ENCODE measurements at places on chromosomes 1 and 21.

GRCh38 chr1:212228076-212228475 is 57.1 kb upstream of the PPP2R5A start:
- no peaks in the 10 kb centered on the region for H3K36me3 ChIP-seq
- H3K27ac ChIP-seq: no peak overlapping the region
- no peaks in the 10 kb centered on the region for H3K4me1 ChIP-seq
- DNase-seq: no peak

GRCh38 chr1:211474451-211474850 is 17.5 kb downstream of the RD3 start:
- no peak for DNase-seq
- H3K27ac ChIP-seq: no peak overlapping the region
- no peaks in the 10 kb centered on the region for H3K4me1 ChIP-seq
- H3K4me3 ChIP-seq: no peak overlapping the region
- H3K36me3 ChIP-seq: no peaks in the 10 kb centered on the region
- no peaks in the 10 kb centered on the region for H3K27me3 ChIP-seq

DNA sequence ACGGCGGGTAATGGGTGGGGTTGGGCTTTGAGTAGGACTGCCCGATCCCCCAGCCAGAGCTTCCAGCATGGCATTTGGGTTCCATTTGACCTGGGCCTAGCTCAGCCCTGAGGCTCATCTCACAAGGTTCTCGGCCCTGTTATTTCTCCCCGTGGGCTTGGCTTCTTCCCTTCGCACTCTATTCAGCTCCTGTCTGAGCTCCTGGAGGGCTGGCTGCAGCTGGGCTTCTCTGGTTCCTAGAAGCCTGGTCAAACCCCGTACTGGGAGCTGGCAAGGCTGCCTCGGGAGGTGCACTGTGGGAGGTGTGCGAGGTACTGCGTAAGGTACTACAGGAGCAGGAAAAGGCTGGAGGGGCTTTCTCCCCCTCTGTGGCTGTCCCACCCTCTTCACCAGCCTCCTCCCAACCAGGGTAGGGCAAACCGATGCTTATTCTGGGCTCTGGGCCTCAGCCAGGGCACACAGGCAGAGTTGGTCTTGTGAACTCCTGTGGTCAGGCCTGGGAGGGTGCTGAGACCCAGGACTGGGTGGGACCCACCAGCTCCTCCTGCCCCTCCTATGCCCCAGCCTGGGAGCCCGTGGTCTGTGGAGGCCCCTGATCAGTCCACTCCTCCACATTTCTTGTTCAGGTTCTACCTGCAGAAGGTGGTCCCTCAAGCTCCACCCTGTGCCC is 814 bp downstream of the A3GALT2 start:
- no peaks in the 10 kb centered on the region for H3K4me1 ChIP-seq
- H3K27me3 ChIP-seq: no peaks in the 10 kb centered on the region
- DNase-seq: no peak
- H3K4me3 ChIP-seq: no peak overlapping the region

DNA sequence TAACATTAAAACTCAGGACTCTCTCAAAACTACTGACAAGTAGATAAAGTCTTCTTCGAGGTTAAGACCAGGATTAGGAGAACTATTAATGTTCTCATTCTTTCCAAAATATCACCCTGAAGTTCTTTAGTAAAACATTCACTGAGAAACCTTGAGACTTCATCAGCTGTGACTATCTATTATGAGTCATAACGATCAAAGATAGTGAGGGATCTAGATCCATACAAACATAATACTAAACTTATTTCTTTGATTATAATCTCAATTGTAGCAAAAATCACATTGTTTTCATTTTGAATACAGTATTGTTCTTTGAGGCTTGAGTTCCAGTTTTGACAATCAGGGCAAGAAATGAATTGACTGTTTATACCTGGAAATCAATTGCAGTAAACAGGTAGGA is 11.1 kb downstream of the PYHIN1 start:
- H3K27me3 ChIP-seq: no peaks in the 10 kb centered on the region
- no peaks in the 10 kb centered on the region for H3K36me3 ChIP-seq
- H3K27ac ChIP-seq: no peak overlapping the region

- H3K4me1 ChIP-seq: no peaks in the 10 kb centered on the region
- no peak overlapping the region for H3K27ac ChIP-seq
- no peaks in the 10 kb centered on the region for H3K36me3 ChIP-seq
- no peak overlapping the region for H3K4me3 ChIP-seq
- no peak for DNase-seq
- H3K27me3 ChIP-seq: no peaks in the 10 kb centered on the region
Observed at GRCh38 chr1:239897458-239897857, 194.2 kb upstream of the FMN2 start.

DNA sequence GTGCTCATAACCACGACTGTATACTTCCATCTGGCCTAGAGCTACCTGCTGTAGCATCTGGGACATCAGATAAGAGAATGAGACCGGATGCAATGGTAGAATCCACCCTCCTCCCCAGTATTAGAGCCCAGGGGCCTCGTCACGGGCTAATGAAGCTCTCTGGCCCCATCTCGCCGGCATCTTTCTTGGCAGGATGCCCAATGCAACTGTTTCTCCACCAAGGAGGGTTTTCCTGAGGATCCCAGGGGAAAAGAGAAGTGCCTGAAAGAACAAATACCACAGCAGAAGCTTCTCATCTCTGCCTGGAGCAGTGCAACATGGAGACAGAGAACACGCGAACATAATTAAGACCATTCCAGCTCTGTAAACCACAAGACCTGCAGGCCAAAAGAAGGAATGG is 80.0 kb downstream of the VWA5B1 start:
- no peaks in the 10 kb centered on the region for H3K27me3 ChIP-seq
- no peak overlapping the region for H3K27ac ChIP-seq
- no peak overlapping the region for H3K4me3 ChIP-seq
- no peaks in the 10 kb centered on the region for H3K4me1 ChIP-seq
- no peaks in the 10 kb centered on the region for H3K36me3 ChIP-seq

DNA sequence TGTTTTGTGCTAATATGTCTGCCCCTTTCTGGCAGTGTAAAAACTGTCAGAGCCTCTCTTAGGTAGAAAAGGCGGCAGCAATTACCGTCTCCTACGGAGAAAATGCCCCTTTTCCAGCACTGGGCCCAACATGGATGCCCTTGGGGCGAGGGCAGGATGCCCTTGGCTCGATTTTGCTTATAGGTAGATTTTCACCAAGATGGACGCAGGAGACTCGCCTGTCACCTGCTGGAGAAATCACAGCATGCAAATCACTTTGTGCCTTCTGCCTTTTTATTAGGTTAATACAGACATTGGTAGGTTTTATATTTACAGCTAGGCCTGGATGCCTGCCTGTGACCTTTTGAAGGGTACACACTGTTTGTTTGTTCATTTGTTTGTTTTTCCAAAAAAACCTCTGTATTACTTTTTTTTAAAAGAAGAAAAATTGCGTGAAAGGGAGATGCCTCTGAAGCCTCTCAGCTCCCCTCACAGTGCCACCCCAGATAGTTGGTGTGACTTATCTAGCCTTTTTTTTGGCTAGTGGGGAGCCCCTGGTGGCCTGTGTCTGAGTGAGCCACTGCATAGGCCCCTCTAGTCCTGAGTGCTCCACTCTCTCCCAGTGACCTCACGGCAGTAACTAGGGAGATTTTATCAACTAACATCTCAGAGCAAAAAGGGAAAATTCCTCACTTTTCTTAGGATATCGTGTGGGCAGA is 2.5 kb downstream of the ATP1B1 start:
- no peaks in the 10 kb centered on the region for H3K36me3 ChIP-seq
- no peaks in the 10 kb centered on the region for H3K27me3 ChIP-seq
- peak overlapping the region; percentile 97 for H3K4me3 ChIP-seq
- peaks cover 28% of the 10 kb centered on the region for H3K4me1 ChIP-seq

- H3K4me1 ChIP-seq: peaks cover 28% of the 10 kb centered on the region
- H3K4me3 ChIP-seq: peak overlapping the region; percentile 31
- DNase-seq: peak; percentile 67
- no peaks in the 10 kb centered on the region for H3K27me3 ChIP-seq
- H3K27ac ChIP-seq: peak overlapping the region; percentile 72
Observed at GRCh38 chr1:164611754-164612642, 53.0 kb downstream of the PBX1 start.

GRCh38 chr1:155938220-155938627 is 3.2 kb upstream of the RXFP4 start:
- H3K36me3 ChIP-seq: peaks cover under 1% of the 10 kb centered on the region
- no peak for DNase-seq
- no peak overlapping the region for H3K27ac ChIP-seq

- H3K27me3 ChIP-seq: no peaks in the 10 kb centered on the region
- no peaks in the 10 kb centered on the region for H3K36me3 ChIP-seq
- H3K4me1 ChIP-seq: no peaks in the 10 kb centered on the region
- H3K27ac ChIP-seq: no peak overlapping the region
- no peak overlapping the region for H3K4me3 ChIP-seq
- no peak for DNase-seq
Observed at GRCh38 chr21:38349111-38349746, 92.4 kb downstream of the KCNJ15 start.

GRCh38 chr1:24536391-24536840 is 19.5 kb upstream of the NCMAP start:
- no peak overlapping the region for H3K4me3 ChIP-seq
- DNase-seq: no peak
- no peaks in the 10 kb centered on the region for H3K27me3 ChIP-seq
- H3K27ac ChIP-seq: peak overlapping the region; percentile 59

GRCh38 chr1:207844371-207844770 is 66.6 kb downstream of the CD34 start:
- DNase-seq: no peak
- no peak overlapping the region for H3K4me3 ChIP-seq
- H3K27me3 ChIP-seq: no peaks in the 10 kb centered on the region
- peaks cover 3% of the 10 kb centered on the region for H3K4me1 ChIP-seq
- no peak overlapping the region for H3K27ac ChIP-seq

- no peaks in the 10 kb centered on the region for H3K36me3 ChIP-seq
- no peaks in the 10 kb centered on the region for H3K4me1 ChIP-seq
- H3K27ac ChIP-seq: no peak overlapping the region
- no peak for DNase-seq
- no peaks in the 10 kb centered on the region for H3K27me3 ChIP-seq
Observed at GRCh38 chr1:181813266-181813665, 248.2 kb downstream of the ZNF648 start.

- H3K27ac ChIP-seq: peak overlapping the region; percentile 88
- H3K4me1 ChIP-seq: no peaks in the 10 kb centered on the region
- peak overlapping the region; percentile 93 for H3K4me3 ChIP-seq
Observed at GRCh38 chr21:34887725-34888568, 161.2 kb downstream of the RUNX1 start.

- no peaks in the 10 kb centered on the region for H3K36me3 ChIP-seq
- H3K27me3 ChIP-seq: no peaks in the 10 kb centered on the region
- no peak overlapping the region for H3K27ac ChIP-seq
- H3K4me3 ChIP-seq: no peak overlapping the region
Observed at GRCh38 chr1:10540277-10541005, 65.7 kb downstream of the PEX14 start.

GRCh38 chr1:203733009-203733863 is 31.7 kb upstream of the LAX1 start:
- H3K4me1 ChIP-seq: no peaks in the 10 kb centered on the region
- DNase-seq: no peak
- H3K36me3 ChIP-seq: peaks cover 34% of the 10 kb centered on the region

DNA sequence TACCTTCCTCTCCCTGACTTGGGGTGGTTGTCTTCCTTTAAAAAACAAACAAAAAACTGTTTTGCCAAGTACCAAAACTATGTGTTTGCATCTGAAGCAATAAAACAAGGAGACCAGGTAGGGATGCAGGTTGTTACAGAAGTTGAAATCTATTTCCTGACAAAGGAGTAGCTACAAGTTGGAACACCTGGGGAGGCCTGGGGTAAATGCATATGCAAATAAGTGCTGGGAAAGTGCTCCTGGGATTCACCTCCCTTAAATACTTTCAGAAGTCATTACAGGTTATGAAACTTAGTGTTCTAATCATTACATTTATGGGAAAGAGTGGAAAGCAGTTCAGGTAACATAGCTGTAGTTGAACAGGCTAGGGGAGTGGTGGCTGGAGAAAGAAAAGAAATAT is 1.9 kb upstream of the TSNAX start:
- no peak for DNase-seq
- H3K4me3 ChIP-seq: no peak overlapping the region
- H3K27me3 ChIP-seq: no peaks in the 10 kb centered on the region
- no peak overlapping the region for H3K27ac ChIP-seq

DNA sequence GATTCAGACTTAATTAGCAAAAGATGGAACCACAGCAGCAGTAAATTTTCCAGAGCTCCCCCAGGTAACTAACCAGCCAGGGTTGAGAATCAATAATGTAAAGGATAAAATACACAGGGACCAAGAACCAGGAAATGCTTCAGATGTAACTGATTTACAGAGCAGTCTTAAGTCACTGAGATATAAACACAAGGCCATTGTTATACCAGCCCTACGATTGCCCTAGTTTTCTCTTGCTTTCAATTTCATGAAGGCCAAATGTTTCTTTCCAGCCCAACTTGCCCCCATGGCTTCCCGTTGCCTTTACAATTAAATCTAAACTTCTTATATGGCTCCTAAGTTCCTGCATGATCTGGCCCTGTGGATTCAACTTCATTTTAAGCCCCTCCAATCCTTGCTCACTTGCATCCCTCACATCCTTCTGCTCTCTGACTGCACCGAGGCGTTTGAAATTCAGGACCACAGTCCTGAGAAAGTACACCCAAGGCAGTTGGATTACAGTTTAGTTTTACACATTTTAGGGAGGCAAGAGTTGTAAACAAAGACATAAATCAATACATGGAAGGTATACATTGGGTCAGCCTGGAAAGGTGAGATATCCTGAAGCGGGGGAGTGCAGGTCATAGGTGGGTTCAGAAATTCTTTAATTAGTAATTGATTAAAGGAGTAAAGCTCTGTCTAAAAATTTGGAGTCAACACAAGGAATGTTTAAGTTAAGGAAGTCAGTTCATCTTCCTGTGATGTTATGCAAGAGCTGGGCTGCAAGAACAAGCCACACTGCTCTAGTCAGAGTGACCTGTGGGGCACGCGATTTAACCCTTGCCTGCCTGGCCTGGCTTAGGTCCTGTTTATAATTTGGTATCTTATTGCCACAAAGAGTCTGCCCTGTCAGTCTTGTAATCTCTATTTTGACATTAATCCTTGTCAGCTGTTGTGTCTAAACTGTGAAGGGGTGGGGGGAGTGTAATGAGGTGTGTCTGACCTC is 69.9 kb upstream of the COG2 start:
- DNase-seq: peak; percentile 55
- no peaks in the 10 kb centered on the region for H3K4me1 ChIP-seq
- H3K27me3 ChIP-seq: no peaks in the 10 kb centered on the region
- H3K36me3 ChIP-seq: no peaks in the 10 kb centered on the region
- H3K27ac ChIP-seq: peak overlapping the region; percentile 48

GRCh38 chr1:244952940-244953339 is 88.6 kb upstream of the HNRNPU start:
- no peak overlapping the region for H3K27ac ChIP-seq
- no peak overlapping the region for H3K4me3 ChIP-seq
- H3K27me3 ChIP-seq: no peaks in the 10 kb centered on the region
- peaks cover 6% of the 10 kb centered on the region for H3K4me1 ChIP-seq
- no peaks in the 10 kb centered on the region for H3K36me3 ChIP-seq

- DNase-seq: no peak
- no peaks in the 10 kb centered on the region for H3K4me1 ChIP-seq
- H3K27ac ChIP-seq: no peak overlapping the region
- H3K4me3 ChIP-seq: no peak overlapping the region
Observed at GRCh38 chr1:86504137-86504479, 35.4 kb downstream of the CLCA1 start.

- H3K36me3 ChIP-seq: no peaks in the 10 kb centered on the region
- H3K27ac ChIP-seq: no peak overlapping the region
- H3K4me1 ChIP-seq: no peaks in the 10 kb centered on the region
- no peak for DNase-seq
- no peaks in the 10 kb centered on the region for H3K27me3 ChIP-seq
Observed at GRCh38 chr1:212237651-212238050, 47.6 kb upstream of the PPP2R5A start.
